ENCODE measurements at places on chromosomes 5 and 9. TPM values are rescaled to one million over a fixed set of nuclear protein-coding genes. Genes with fewer than 3 reads are reported as not detected.

TAS2R1 gene
- not detected for total RNA-seq

PRR16 gene
- total RNA-seq, result 12.0 TPM

CCDC180 gene
- total RNA-seq, result 0.65 TPM

ADRA1B gene
- 2.2 TPM for total RNA-seq

NR3C1 gene
- total RNA-seq, result 39.2 TPM

SLC2A6 gene
- 3.5 TPM for total RNA-seq

UBTD2 gene
- total RNA-seq, result 24.4 TPM

PCDHGB5 gene
- 7.6 TPM for total RNA-seq

CMYA5 gene
- total RNA-seq, result 0.26 TPM

ROR2 gene
- total RNA-seq, result 79.0 TPM

PCDHA13 gene
- total RNA-seq, result not detected

IFNA21 gene
- total RNA-seq, result not detected

FYB1 gene
- total RNA-seq, result under 0.01 TPM

ACOT12 gene
- not detected for total RNA-seq

ASPN gene
- total RNA-seq, result not detected

GRIA1 gene
- 0.65 TPM for total RNA-seq

HAVCR2 gene
- total RNA-seq, result 0.88 TPM

C9 gene
- total RNA-seq, result not detected

IRGM gene
- total RNA-seq, result not detected

SLC25A2 gene
- not detected for total RNA-seq

PLEKHG4B gene
- 0.39 TPM for total RNA-seq

CLIC3 gene
- 3.1 TPM for total RNA-seq

CDC20B gene
- total RNA-seq, result under 0.01 TPM

SLU7 gene
- total RNA-seq, result 77.3 TPM

SPINK6 gene
- total RNA-seq, result not detected

DNM1 gene
- total RNA-seq, result 23.2 TPM

LHX3 gene
- not detected for total RNA-seq

PLCXD3 gene
- total RNA-seq, result 0.64 TPM

BAAT gene
- 0.13 TPM for total RNA-seq

RALGPS1 gene
- 0.32 TPM for total RNA-seq

EIF4E1B gene
- total RNA-seq, result not detected

GABRP gene
- not detected for total RNA-seq

GCNT4 gene
- 0.32 TPM for total RNA-seq

PIP5K1B gene
- not detected for total RNA-seq

CDH9 gene
- 0.13 TPM for total RNA-seq

EGFL7 gene
- 26.7 TPM for total RNA-seq

SPATA31C1 gene
- total RNA-seq, result not detected

SV2C gene
- not detected for total RNA-seq

FOXD4L6 gene
- total RNA-seq, result 1.4 TPM

TTC33 gene
- 13.0 TPM for total RNA-seq
